HEK293T (cell line): ENCODE measurements at places on chromosomes 4 and X.

GRCh38 chr4:30989508-30989907 lies 269.3 kb downstream of the PCDH7 start:
- DNase-seq: no peak

- no peak for DNase-seq
Observed at GRCh38 chr4:140720387-140721304, 35.5 kb downstream of the TBC1D9 start.

GRCh38 chrX:13022926-13023325 lies 21.5 kb downstream of the FAM9C start:
- no peak for DNase-seq

DNA sequence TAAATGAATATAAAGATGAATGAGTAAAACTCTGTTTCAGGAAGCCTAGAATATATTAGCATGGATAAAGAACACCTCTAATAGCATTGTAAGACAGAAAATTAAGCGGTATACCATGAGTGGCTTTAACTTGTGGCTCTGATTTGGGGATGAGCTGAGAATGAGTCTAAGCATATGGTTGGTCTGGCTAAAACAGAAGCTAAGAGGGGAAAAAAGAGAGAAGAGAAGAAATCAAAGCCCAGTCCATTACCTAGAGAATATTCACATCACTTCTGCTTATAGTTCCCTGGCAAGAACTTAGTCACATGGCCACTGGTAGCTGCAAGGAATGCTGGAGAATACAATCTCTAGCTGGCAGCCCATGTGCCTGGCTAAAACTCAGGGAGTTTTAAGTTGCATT lies 414.5 kb downstream of the PRDM5 start:
- DNase-seq: no peak

GRCh38 chr4:34178476-34178875 lies 2065.8 kb downstream of the ARAP2 start:
- DNase-seq: no peak

- no peak for DNase-seq
Observed at GRCh38 chrX:48975541-48975940, 3.9 kb upstream of the KCND1 start.

GRCh38 chr4:5141802-5142201 lies 90.5 kb downstream of the STK32B start:
- DNase-seq: no peak

DNA sequence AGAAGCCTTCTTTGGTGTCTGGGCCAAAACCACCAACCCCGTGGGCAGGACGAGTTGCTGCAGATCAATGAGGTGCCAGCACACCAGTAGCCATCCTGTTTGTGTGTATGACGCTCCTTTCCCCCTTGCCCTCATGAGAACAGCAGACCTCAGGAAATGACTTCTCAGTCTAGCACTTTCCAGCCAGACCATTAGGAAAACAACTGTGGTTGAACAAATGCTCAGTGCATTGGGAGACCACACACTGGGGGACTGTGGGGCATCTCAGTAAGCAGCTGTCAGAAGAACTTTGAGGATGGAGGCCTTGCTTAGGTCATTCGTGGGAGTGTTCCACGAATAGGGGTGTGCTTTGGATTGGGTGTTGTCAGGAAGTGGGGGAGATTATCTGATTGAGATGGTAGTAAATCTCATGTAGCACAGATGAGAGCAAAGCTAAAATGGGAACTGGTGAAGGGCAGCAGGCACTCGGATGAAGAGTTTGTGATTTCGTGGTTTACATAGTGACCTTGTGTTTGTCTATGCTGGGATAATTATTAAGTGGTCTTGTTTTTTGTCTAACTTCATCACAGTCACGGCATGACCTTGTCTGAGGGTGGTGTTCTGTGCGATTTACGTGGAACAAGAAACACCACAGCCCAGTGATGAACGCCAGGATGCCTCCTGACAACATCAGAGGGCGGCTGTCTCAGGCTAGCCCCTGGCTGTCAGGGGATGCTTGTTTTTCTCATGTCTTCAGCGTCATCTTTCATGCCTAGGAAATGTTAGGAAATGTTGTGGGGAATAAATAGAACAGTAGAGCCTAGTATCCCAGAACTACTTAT lies 70.1 kb downstream of the USP46 start:
- no peak for DNase-seq

DNA sequence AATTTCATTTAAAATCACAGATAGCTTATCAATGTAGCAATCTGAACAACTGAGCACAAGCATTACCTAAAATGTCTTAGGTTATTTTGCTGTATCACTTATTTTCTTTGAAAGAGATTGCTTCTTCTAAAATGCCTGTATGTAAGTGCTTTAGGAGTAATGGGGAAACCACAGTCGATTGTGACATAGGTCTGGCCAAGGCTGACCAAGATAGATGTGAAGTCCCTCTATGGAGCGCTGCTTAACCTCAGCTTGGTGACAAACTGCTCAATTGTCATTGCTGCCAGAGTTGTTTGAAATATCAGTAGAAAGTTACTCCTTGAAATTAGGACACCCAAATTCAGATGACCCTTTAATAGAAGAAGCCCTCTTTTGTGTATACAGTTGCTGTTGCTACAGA lies 401.9 kb upstream of the NDST4 start:
- DNase-seq: no peak

DNA sequence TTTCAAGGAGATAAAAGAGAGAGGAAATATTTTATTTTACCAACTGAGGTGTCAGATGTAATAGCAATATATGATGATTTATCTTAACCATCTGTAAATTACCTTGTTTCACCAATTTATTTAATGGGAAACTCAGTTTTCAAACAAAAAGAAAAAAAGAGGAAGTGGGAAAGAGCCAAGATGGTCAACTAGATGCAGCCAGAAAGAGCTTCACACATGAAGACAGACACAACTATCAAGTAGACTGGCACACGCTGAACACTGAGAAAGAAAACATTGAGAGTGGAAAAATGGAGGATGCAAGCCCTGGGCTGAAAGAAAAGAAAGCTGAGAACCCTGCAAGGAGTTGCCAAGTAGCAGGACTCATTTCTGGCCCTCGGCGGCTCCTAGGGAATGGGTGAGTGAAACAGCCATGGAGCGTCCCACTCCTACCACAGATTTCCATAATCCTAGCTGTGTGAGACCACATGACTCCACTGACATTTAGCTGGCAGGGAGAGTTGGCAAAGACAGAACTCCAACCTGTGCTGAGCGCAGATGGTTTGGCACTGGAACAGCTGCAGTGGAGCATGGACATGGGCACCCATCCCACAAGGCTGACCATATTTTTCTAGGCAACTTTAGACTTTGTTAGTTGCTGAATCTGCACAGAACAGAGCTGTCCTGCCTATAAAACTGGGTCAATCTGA lies 409.3 kb downstream of the FAM47B start:
- no peak for DNase-seq

GRCh38 chrX:21740329-21741274 lies 17.3 kb downstream of the SMPX start:
- no peak for DNase-seq

DNA sequence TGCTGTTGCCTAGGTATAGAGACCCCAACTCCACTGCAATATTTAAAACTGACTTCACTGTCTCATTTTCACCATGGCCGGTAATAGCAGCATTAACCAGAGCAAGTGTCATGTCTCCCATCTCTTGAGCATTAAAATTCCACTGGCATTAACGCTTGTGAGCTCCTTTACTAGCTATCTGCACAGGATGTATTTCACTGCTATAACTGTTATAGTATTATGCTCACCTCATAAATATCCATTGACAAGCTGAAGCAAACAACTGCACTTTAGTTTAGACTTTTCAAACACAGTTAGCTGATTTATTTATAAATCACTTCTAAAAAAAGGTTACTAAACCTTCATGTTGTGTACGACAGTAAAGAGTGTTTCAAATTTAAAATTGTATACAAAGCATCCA lies 157.8 kb downstream of the ANTXR2 start:
- no peak for DNase-seq

DNA sequence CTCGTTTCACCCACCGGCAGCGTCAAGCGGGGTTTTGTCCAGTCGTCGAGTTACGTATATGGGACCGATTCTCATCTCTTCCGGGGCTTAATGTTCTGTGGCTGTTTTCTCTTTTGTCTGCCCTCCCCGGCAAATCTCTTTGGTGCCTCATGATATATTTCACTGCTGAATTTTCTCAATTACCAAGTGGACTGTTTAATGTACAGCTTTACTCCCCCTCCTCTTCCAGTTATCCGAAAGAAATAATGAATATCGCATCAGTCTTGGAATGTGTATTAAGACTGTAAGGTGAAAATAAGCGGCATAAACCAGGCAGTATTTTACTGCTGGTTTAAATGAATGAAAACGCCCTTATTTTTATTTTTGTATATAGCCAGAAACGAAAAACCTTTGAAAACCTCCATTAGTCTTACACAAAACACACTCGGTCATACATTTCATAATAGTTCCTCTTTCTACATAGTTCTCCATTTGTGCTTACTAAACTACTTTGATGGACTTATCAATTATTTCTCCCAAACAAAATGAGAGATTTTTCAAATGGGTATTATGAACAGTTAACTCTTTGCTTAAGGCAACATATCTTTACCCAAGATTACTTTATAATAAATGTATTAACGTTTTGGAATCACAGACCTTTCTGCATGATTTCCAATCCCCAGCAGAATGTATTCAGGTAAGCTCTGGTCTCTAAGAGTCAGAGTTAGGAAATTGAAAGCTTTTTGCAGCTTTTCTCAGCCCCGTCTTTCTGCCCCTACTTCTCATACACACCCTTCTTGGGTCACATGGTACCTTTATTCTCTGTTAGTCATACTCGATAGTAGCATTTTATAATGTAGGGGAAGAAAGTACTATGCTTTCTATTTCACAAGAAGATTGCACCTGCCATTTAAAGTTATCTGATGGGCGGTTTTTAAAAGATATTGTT lies 979 bp downstream of the RP2 start:
- DNase-seq: no peak
